ENCODE measurements at places on chromosomes 6 and 20. TPM values are rescaled to one million over a fixed set of nuclear protein-coding genes. Genes with fewer than 3 reads are reported as not detected.

DNA sequence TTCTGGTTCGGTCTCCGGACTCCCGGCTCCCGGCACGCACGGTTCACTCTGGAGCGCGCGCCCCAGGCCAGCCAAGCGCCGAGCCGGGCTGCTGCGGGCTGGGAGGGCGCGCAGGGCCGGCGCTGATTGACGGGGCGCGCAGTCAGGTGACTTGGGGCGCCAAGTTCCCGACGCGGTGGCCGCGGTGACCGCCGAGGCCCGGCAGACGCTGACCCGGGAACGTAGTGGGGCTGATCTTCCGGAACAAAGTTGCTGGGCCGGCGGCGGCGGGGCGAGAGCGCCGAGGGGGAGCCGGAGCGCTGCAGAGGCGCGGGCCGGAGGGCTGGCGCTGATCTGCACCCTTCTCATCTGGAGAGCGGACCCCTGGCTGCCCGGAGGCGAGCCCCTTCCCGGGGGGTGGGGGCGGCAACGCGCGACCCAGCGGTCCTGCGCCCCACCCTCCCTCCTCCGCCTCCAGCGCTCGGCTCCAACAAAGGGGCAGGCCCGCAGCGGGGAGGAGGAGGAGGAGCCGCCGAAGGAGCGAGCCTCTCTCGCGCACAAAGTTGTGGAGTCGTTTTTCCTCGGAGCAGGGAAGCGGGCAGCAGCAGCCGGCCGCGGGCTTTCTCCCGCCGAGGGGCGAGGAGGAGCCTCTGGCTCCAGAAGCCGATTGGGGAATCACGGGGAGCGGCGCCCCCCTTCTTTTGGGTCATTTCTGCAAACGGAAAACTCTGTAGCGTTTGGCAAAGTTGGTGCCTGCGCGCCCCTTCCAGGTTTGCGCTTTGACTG is at the start of gene UTRN:
UTRN (plus strand) TSS at position 553 of the 765 bp plus-strand sequence. CDS start 6,494 bp downstream, outside the sequence.
- DNase-seq, result peak; percentile 79

DNA sequence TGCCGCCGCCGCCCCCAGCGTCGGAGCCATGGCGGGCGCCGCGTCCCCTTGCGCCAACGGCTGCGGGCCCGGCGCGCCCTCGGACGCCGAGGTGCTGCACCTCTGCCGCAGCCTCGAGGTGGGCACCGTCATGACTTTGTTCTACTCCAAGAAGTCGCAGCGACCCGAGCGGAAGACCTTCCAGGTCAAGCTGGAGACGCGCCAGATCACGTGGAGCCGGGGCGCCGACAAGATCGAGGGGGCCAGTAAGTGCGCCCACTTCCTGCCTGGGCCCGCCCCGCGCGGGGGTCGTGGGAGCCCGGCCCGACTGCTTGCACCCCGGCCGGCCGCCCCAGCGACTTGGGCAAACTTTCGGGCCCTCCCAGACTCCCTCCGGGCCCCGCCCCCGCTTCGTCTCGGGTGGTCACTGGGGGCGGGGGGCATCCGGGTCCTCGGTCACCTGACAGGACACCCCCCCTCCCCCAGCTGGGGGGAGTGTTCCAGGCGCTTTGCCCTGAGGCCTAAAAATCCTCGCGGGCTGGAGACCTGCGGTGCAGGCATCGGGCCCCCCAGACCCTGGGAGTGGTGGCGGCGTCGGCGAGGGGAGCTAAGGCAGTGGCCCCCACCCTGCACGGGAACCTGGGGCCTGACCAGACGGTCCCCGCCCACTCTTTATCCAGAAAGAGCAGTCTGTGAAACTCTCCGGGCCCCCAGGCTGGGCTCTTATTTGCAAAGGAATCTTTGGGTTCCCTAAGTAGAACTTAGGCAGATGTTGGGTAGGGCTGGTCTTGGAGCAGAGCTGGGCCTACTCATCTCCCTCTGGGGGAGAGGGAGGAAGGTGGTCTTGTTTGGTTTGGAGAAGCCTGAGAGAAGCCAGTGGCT is 501 bp downstream of the PLCG1 start:
- peak; percentile 81 for DNase-seq

- peak; percentile 53 for DNase-seq
Measured at GRCh38 chr6:43368259-43369160, 937 bp downstream of the ZNF318 start.

- DNase-seq, result no peak
Measured at GRCh38 chr6:91483415-91484105, 896.7 kb upstream of the MAP3K7 start.

GRCh38 chr6:10425975-10426780 is 11.3 kb upstream of the TFAP2A start:
- no peak for DNase-seq

DNA sequence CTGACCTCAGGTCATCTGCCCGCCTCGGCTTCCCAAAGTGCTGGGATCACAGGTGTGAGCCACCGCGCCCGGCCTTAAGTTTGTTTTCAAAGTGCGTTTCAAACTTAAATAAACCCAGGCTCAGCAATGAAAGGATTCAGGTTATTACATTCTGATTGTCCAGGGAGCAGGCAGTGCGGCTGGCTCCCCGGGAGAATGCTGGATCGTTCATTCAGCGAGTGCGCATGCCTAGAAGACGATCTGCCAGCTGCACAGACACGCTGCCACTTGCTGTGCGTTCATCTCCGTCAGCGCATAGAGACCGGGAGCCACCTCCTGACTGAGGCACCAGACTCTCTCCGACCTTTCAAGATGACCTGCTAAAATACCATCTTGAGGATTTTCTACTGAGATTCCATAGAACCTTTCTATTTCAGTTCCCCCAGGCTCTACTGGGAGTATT is 163.9 kb upstream of the ZNF217 start:
- DNase-seq, result no peak

DNA sequence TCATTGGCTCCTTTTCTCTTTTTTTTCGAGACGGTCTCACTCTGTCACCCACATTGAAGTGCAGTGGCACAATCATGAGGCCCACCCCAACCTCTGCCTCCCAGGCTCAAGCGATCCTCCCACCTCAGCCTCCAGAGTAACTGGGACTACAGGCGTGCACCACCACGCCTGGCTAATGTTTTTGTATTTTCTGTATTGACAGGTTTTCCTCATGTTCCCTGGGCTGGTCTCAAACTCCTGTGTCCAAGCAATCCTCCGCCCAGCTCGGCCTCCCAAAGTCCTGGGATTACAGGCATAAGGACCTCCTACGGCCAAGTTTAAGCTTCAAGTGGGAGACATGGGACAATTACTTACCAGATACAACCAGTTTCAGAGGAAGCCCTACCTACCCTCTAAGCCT is 9.4 kb upstream of the POU5F1 start:
- DNase-seq, result no peak

DNA sequence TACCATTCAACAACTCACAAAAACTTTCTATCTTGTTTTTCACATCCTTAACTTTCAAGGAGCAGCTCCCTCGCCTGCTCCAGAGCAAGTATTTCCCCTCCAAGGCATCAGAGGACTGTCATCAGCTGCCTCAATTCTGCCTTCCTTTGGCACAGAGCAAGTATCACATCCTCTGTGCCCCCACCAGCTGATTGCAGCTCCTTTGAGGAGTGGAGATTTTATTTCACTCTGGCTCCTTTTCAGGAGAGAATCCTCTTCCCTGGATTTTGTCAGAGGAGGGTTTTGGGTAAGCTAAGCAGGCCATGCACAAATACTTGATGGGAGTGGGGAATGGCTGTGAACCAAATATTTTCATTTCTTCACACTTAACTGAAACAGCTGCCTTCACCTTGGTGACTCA is 610.5 kb upstream of the FLRT3 start:
- no peak for DNase-seq

- DNase-seq, result no peak
Measured at GRCh38 chr6:169337886-169338445, 84.3 kb upstream of the THBS2 start.

- no peak for DNase-seq
Measured at GRCh38 chr6:44062771-44063560, 64.3 kb downstream of the MRPL14 start.

- DNase-seq, result no peak
Measured at GRCh38 chr20:2747676-2748235, 52.7 kb downstream of the CPXM1 start.

DNA sequence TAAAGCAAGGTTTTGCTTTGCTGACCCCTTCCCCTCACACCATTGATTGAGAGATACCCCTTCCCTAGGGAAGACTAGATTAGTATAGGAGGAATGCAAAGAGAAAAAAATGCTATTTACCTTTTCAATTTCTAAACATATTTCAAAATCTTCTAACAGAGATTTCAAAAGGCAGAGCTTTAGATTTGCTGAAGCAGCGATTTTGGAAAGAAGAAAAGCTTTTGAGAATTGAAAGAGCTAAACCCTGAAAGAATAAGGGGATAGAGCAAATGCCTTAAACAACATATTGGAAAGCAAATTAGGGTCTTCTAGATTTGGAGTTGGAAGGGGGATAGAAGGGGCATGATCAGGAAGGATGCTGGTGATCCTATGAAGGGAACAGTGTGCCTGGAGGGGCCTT is 46.5 kb upstream of the KLHL31 start:
- DNase-seq, result no peak

GRCh38 chr6:53476964-53477363 is 67.9 kb downstream of the GCLC start:
- no peak for DNase-seq

- DNase-seq, result no peak
Measured at GRCh38 chr20:62723351-62723750, 14.7 kb downstream of the NTSR1 start.

GRCh38 chr6:168171673-168172353 is 92.8 kb upstream of the FRMD1 start:
- no peak for DNase-seq

- DNase-seq, result no peak
Measured at GRCh38 chr6:134172706-134173365, 120.4 kb upstream of the SLC2A12 start.

DNA sequence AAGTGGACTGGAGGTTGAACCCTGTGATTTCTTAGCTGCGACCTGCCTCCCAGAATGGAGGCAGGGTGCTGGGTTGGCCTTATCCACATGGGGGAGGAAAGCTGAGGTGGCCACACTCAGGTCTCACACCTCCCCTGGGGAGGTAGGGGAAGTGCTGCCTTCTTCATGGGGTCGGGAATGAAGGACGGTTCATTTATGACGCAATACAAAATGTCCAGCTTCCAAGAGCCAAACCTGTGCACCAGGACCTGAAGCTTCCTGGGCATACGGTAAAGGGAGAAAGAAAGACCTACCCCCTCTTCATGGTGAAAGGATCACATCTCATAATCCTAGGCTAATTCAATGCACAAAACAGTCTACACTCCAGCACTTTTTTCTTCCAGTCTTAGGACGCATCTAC is 150.6 kb upstream of the CDYL start:
- DNase-seq, result no peak

DNA sequence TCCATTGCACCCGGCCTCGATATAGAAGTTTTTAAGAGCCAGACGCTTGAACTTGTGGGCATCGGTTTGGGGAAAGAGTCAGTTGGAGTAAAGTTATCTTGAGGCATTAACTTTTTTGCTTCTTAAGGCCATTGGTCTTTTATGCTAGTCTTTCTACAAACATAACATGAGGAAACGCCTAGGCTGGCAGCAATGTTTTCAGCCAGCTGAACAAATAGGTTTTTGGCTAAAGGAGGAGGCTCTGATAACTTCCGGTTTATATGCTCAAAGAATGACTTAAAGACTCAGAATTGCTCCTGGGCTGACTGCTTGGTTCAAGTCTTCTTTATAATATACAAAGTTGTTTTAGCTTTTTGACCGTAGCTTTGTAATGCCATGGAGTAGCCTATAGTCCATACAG is 46.2 kb downstream of the HLA-C start:
- no peak for DNase-seq

DNA sequence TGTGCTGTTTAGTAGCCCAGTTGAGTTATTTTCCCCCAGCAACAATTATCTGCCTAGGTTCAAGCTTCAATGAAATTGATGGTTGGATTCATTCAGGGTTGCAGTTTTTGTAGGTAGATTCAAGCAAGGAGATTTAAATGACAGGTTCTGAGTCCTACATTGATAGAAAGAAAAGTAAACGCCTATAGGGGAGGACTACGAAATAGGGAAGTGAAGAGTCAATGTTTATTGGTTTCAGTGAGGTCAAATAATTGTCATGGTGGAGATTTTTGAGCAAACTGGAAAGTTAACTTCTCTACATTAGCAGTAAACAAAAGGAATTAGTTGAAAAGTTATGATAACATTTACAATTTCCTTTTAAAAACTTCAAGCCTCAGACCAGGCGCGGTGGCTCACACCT is 734 bp upstream of the WFDC13 start:
- no peak for DNase-seq

DNA sequence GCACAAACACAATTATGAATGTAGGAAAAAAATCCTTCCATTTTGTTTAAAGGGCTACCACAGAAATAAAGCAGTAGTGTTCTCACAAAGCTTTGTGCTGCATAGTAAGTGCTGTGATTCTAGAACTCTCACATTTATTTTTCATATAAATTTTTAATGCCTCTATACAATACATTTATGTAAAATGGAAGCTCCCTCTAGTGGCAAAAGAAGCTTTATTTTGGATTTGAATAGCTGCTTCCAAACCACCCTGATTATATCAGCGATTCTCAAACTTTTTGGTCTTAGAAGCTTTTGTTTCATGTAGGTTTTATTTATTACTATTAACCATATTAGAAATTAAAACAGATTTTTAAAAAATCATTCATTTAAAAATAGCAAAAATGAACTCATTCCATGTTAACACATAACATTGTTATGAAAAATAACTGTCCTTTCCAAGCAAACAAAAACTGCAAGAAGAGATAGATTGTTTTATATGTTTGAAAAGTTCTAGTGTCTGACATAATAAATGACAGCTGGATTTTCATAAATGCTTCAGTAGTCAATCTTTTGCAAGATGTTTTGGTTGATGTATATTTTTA is 38.4 kb downstream of the HS3ST5 start:
- DNase-seq, result no peak

GRCh38 chr6:39441301-39441700 is 118.8 kb upstream of the KCNK16 start:
- no peak for DNase-seq

- DNase-seq, result peak; percentile 52
Measured at GRCh38 chr6:56475736-56476457, 166.8 kb downstream of the DST start.

DNA sequence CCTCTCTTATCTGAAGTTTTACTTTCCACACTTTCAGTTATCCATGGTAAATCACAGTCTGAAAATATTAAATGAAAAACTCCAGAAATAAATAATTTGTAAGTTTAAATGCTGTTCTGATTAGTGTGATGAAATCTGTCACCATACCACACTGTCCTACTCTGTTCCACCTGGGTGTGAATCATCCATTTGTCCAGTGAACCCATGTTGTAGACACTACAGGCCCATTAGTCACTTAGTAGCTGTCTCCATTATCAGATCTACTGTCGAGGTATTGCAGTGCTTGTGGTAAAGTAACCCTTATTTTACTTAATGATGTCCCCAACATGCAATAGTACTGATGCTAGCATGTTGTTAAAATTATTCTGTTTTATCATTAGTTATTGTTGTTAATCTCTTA is 29.2 kb upstream of the MMS22L start:
- DNase-seq, result no peak

The CALHM4 gene
- not detected for total RNA-seq

The TCEA2 gene
- total RNA-seq, result 43.6 TPM

The PARD6B gene
- 27.0 TPM for total RNA-seq

The PKIB gene
- 3.5 TPM for total RNA-seq

The KHDRBS2 gene
- total RNA-seq, result 0.89 TPM

The SPATA2 gene
- 8.0 TPM for total RNA-seq

The DEFB132 gene
- not detected for total RNA-seq

The DEFB123 gene
- total RNA-seq, result not detected

The ADGB gene
- not detected for total RNA-seq

The LPIN3 gene
- total RNA-seq, result 30.4 TPM

The MTFR2 gene
- total RNA-seq, result 0.75 TPM

The COL20A1 gene
- not detected for total RNA-seq

The OR2J3 gene
- total RNA-seq, result not detected

The PTK6 gene
- 55.1 TPM for total RNA-seq
